Hematopoietic multipotent progenitor cell treated with erythropoietin and hydrocortisone succinate and interleukin-3 and kit ligand, for 6 days (in vitro differentiated cells): ENCODE measurements at places on chromosomes 1 and 21.
A peak's percentile ranks its signal among the peaks of the same experiment; 100 is the strongest.

GRCh38 chr1:119587341-119587740, 60.7 kb downstream of the ZNF697 start:
- no peak for DNase-seq

DNA sequence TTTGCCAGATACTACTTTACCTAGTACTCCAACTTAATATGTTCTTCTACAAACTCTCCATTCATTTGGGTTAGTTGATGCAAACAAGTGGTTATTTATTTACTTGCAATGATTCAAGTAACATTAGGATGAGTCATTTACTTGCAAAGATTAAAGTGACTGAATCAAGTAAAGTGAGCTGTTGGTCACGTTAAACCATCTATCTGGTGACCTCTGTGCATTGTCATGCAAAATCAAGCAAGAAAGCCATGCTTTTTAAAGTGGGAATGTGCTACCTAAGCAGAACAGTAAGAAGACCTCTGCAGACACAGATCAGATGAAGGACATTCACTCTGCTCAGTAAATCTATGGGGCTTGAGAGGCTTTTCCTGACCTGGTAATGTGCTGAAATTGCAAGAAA, 254.7 kb downstream of the LRRIQ3 start:
- DNase-seq: no peak

- DNase-seq: no peak
Measured at GRCh38 chr1:41046347-41046775, 24.8 kb upstream of the SLFNL1 start.

- DNase-seq: no peak
Measured at GRCh38 chr1:98422816-98423215, 238.7 kb upstream of the SNX7 start.

DNA sequence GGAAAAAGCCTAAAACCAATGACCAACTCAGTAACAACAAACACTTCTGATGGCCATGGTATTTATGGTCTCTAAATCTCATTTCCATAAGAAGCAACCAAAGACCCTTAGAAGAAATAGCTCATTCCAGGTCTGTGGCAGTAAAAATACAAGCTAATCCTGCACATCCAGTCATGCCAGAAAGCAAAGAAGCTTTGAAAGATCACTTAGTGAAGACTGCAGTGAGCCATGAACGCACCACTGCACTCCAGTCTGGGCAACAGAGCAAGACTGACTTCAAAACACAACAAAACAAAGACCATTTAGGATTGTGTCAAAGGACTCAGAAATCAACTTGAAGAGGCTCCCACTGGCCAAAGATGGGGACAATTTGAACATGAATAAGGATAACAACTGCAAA, 18.4 kb upstream of the ELK4 start:
- DNase-seq: no peak

- DNase-seq: no peak
Measured at GRCh38 chr1:210715072-210715471, 386.4 kb downstream of the HHAT start.

- DNase-seq: no peak
Measured at GRCh38 chr1:101451888-101452287, 215.1 kb downstream of the S1PR1 start.

GRCh38 chr1:172969611-172970010, 81.1 kb downstream of the TNFSF18 start:
- DNase-seq: no peak

- DNase-seq: no peak
Measured at GRCh38 chr1:203860396-203861025, 888 bp upstream of the SNRPE start.

GRCh38 chr1:192151176-192151575, 7.1 kb upstream of the RGS18 start:
- no peak for DNase-seq

DNA sequence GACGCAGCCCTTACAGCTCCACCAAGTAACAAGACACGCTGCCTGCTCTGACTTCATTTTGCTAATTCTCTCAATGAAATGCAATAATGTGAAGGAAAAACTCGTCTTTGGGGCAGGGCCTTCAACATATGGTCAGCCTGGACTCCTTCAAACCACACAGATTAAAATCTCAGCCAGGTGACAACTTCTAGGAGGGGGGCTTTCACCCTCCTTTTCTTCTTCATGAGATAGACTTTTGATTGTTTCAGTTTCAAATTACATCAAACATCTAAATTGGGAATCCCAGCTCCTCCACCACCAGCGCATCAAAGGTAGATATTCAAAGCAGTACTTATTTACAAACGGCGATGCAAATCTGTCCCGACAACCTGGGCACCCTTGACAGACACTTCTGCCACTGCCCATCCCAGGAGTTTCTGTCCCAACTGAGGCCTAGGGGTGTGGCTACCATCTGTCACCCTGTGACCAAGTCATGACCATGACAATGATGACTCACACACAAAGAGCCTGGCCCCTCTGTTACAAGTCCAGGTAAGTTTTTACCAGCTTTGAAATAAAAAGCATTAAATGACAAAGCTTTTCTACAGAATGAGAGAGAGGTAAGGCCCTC, 29.7 kb downstream of the SSBP3 start:
- peak; percentile 68 for DNase-seq

GRCh38 chr1:184974056-184974836, at the start of gene NIBAN1:
Gene NIBAN1, minus strand, starts transcription at chr1:184974508. Its CDS starts 152 bp downstream, at chr1:184974356.
- DNase-seq: peak; percentile 87

GRCh38 chr1:154998201-154998780, 4.3 kb upstream of the ZBTB7B start:
- peak; percentile 61 for DNase-seq

- peak; percentile 36 for DNase-seq
Measured at GRCh38 chr1:205840146-205840923, 9.6 kb downstream of the PM20D1 start.

DNA sequence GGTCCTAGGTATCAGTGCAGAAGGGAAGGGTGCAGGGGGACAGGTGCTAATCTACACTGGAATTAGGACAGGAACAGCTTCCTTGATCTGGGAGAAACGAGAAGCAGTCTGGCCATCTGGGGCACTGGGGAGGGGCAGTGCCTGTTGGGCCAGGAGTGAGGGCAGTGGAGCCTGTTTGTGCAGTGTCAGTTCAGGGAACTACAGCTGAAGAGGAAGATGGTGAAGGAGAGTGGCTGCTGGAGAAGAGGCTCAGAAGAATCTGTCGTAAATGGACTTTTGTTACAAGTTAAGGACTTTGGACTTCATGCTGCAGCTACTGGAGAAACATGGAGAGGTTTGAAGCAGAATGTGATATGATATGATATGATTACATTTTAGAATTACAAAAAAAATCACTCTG, 3.2 kb upstream of the TNFSF4 start:
- no peak for DNase-seq

DNA sequence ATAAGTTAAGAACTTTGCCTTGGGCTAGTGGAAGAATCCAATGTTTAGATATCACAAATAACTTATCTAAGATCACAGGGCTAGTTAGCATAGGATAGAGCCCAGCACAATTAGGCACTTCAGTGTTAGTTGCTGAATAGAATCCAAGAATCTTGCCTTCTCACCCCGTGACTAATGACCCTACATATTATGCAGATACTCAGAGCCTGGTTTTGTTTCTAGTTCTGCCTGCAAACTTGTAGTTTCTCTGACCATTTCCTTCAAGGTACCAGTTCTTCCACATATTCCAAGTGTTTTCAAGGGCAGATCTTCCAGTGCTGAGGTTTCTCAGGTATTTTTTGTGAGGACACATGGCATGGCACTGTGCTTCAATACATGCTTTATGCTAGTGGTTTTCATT, 239.3 kb downstream of the KCNK2 start:
- DNase-seq: no peak

DNA sequence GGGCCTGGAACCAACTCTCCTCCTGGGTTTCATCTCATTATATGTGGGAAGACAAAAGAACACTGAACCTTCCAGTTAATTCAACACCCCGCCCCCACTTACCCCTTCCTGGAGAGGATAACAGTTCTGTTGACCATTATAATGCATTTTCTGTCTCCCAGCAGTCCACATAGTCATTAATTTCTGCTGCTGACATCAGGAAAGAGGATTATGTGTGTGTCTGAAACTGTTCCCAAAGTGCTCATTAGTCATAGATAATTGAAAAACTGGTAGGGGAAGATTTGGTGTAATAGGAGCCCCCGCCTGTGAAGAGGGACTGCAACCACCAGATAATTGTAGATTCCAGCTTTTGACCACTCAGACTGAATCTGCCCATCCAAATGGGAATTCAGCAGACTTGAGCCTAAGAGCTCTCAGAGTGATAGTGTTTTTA, 208.7 kb downstream of the FGGY start:
- no peak for DNase-seq

DNA sequence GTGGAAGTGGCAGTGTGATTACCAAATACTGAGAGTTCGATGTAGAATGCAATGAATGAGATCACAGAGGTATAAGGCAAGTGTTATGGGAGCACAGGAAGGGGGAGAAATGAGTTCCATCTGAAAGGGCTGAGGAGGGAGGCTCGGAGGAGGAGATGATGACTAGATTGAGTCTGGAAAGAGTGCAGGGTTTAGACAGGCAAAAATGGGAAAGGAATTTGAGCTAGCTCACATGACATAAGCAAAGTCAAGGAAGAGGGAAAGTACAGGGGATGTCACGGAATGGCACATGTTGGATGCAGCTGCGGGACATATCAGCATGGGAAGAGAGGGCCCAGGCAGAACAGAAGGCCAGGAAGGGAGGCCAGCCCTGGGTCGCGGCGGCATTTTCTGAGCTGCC, 132.7 kb downstream of the RUNX1 start:
- DNase-seq: no peak

GRCh38 chr1:98157524-98158313, 236.9 kb upstream of the DPYD start:
- no peak for DNase-seq
